ENCODE measurements at places on chromosomes 7 and 10. TPM values are rescaled to one million over a fixed set of nuclear protein-coding genes. Genes with fewer than 3 reads are reported as not detected.

The GPR85 gene
- 7.2 TPM for total RNA-seq

The SLC13A1 gene
- total RNA-seq = not detected

The UBTD1 gene
- total RNA-seq = 32.7 TPM

GRCh38 chr10:47299611-47300428 lies at the start of gene GDF10:
TSS of gene GDF10 (plus strand) at chr10:47300197. CDS start at chr10:47300652, 455 bp downstream.
- H3K4me3 ChIP-seq = no peak within 1 kb of the TSS
- H3K36me3 ChIP-seq = no peaks in the 10 kb centered on the region
- H3K27ac ChIP-seq = no peak within 1 kb of the TSS
- no peak for DNase-seq
- H3K4me1 ChIP-seq = no peaks in the 10 kb centered on the region
- H3K27me3 ChIP-seq = peaks cover 79% of the 10 kb centered on the region

The ADAP1 gene
- total RNA-seq = 2.2 TPM

- peaks cover 26% of the 10 kb centered on the region for H3K4me1 ChIP-seq
- peak; percentile 58 for DNase-seq
- peak overlapping the region; percentile 76 for H3K27ac ChIP-seq
- H3K27me3 ChIP-seq = no peaks in the 10 kb centered on the region
- peak overlapping the region; percentile 95 for H3K4me3 ChIP-seq
- H3K36me3 ChIP-seq = peaks cover 3% of the 10 kb centered on the region
Observed at GRCh38 chr7:135976312-135977006, 700 bp downstream of the MTPN start.

- H3K4me1 ChIP-seq = no peaks in the 10 kb centered on the region
- no peaks in the 10 kb centered on the region for H3K36me3 ChIP-seq
- no peak overlapping the region for H3K4me3 ChIP-seq
- peak; percentile 64 for DNase-seq
- H3K27me3 ChIP-seq = no peaks in the 10 kb centered on the region
Observed at GRCh38 chr7:75813084-75813483, 522 bp downstream of the CCL24 start.

The SPDYE16 gene
- 0.36 TPM for total RNA-seq

- peak overlapping the region; percentile 56 for H3K4me3 ChIP-seq
- peaks cover 3% of the 10 kb centered on the region for H3K36me3 ChIP-seq
- H3K4me1 ChIP-seq = peaks cover 51% of the 10 kb centered on the region
- H3K27ac ChIP-seq = peak overlapping the region; percentile 95
- H3K27me3 ChIP-seq = no peaks in the 10 kb centered on the region
Observed at GRCh38 chr7:2757904-2758672, 70.1 kb downstream of the AMZ1 start.

The SERPINE1 gene
- total RNA-seq = 278 TPM

The GATA3 gene
- not detected for total RNA-seq

DNA sequence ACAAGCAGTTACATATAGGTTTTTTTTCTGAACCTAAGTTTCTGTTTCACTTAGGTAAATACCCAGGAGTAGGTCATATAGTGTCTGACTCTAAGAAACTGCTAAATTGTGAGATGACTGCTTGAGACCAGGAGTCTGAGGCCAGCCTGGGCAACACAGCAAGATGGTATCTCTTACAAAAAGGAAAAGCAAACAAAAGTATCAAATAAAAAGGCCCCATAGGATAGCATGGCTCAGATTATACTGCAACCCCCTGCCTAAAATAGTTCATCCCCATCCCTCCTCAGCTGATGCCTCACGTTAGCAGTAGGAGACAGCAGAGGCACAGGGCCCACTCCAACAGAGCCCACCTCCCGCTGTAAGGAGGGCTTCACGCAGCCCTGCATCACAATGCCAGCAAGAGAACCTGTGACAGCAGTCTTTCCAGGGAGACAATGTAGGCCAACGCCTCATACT lies 90.3 kb downstream of the SRPK2 start:
- H3K27ac ChIP-seq = no peak overlapping the region
- H3K27me3 ChIP-seq = no peaks in the 10 kb centered on the region
- H3K4me3 ChIP-seq = no peak overlapping the region
- no peak for DNase-seq
- no peaks in the 10 kb centered on the region for H3K4me1 ChIP-seq
- no peaks in the 10 kb centered on the region for H3K36me3 ChIP-seq

GRCh38 chr7:115178835-115179234 lies 256.9 kb downstream of the MDFIC start:
- no peaks in the 10 kb centered on the region for H3K4me1 ChIP-seq
- no peak overlapping the region for H3K27ac ChIP-seq
- DNase-seq = no peak
- no peaks in the 10 kb centered on the region for H3K36me3 ChIP-seq
- H3K4me3 ChIP-seq = no peak overlapping the region

DNA sequence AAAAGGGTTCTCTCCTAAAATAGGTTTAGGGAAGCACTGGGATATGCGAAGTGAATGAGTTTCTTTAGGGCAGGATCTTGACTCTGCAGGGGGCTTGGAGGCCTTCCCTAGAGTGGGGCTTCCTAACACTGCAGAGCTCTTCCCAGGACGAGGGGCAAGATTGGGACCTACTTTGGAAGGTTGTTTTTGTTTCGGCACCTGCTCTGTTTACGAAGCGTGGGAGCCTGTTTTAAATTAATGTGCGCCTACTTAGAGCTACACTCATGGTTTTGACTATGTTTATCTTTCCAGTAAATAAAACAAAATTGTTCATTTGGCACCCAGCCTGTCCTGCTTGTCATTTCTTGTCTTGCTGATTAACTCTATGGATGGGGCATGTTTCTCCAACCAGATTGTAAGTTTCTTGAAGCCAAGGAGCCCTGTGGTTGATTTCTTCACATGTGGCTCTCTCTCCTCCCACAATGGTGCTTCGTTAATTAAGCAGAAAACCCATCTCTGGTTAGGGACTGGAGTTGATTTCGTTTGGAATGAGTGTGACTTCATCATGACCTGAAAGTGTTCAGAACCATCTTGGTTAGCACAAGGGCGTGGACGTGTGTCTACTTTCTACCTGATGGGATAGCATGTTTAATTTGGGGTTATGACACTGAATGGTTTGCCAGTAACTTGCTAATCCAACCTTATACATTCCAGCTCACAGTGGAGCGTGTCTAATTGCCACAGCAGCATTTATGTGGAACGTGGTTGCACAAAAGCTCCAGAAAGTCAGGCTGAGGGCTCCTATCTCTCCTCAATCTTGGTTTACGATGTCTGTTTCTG lies 98.1 kb downstream of the TCF7L2 start:
- H3K4me3 ChIP-seq = no peak overlapping the region
- DNase-seq = no peak
- peaks cover 59% of the 10 kb centered on the region for H3K4me1 ChIP-seq
- H3K27ac ChIP-seq = no peak overlapping the region

The TMEM229A gene
- total RNA-seq = not detected

DNA sequence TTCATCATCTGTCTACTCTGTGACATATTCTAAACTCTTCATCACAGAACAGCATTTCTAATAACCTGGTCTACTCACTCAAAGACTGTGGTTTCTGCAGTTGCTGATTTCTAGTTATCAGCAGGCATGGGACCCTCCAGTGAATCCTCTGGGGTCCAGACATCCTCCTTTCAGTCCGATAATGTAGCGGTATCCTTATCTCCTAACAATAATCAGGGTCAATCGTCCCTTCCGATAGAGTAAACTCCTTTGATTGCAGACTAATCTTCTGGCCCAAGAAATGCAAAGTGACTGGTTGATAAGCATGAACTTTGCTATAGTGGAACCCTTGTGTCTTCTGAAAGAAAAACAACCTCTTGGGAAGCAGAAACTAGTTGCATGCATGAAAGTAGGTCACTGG lies 1209.8 kb upstream of the CELF2 start:
- no peaks in the 10 kb centered on the region for H3K4me1 ChIP-seq
- H3K27ac ChIP-seq = no peak overlapping the region
- H3K27me3 ChIP-seq = no peaks in the 10 kb centered on the region
- H3K4me3 ChIP-seq = no peak overlapping the region

- H3K27me3 ChIP-seq = peaks cover 2% of the 10 kb centered on the region
- no peaks in the 10 kb centered on the region for H3K36me3 ChIP-seq
- no peak overlapping the region for H3K27ac ChIP-seq
- H3K4me3 ChIP-seq = no peak overlapping the region
- DNase-seq = no peak
- H3K4me1 ChIP-seq = peaks cover 5% of the 10 kb centered on the region
Observed at GRCh38 chr10:11720260-11720741, 21.9 kb upstream of the ECHDC3 start.

- H3K4me3 ChIP-seq = no peak overlapping the region
- H3K36me3 ChIP-seq = no peaks in the 10 kb centered on the region
- no peak for DNase-seq
- H3K4me1 ChIP-seq = no peaks in the 10 kb centered on the region
- no peak overlapping the region for H3K27ac ChIP-seq
- no peaks in the 10 kb centered on the region for H3K27me3 ChIP-seq
Observed at GRCh38 chr10:23325132-23325531, 19.5 kb downstream of the C10orf67 start.

The MPLKIP gene
- total RNA-seq = 8.0 TPM

The CTAGE8 gene
- total RNA-seq = 2.4 TPM

The AMZ1 gene
- 2.5 TPM for total RNA-seq

The RSU1 gene
- 100 TPM for total RNA-seq

DNA sequence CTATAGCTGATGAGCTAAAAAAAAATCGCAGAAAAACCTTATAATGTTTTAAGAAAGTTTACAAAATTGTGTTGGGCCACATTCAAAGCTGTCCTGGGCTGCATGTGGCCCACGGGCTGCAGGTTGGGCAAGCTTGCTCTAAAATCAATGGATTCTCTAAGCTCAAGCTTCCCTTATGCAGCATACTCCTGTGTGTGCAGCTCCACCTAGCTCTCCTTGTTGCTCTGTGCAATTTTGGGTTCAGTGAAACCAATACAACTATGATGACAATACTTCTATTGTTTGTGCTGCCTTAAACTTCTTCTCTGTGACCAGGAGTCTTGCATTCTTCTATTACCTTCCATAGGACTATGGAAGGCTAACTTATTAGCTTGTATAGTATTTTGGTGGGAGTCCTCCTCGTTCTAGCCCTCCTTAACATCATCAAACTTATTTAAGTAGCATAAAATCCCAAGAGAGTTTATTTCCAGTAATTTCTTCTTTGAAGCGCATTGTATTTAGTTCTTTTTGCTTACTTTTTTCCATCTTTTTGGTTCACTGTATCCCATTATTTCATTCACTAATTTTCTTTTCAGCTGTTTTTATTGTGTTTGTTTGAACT lies 170.9 kb upstream of the SMIM30 start:
- H3K27me3 ChIP-seq = no peaks in the 10 kb centered on the region
- no peak overlapping the region for H3K27ac ChIP-seq
- peaks cover 5% of the 10 kb centered on the region for H3K4me1 ChIP-seq
- DNase-seq = no peak
- H3K4me3 ChIP-seq = no peak overlapping the region
- no peaks in the 10 kb centered on the region for H3K36me3 ChIP-seq

GRCh38 chr10:62079885-62080559 lies 178.5 kb downstream of the ARID5B start:
- DNase-seq = no peak
- H3K4me1 ChIP-seq = peaks cover 87% of the 10 kb centered on the region
- H3K27ac ChIP-seq = no peak overlapping the region
- H3K27me3 ChIP-seq = no peaks in the 10 kb centered on the region

The TMEM270 gene
- not detected for total RNA-seq

DNA sequence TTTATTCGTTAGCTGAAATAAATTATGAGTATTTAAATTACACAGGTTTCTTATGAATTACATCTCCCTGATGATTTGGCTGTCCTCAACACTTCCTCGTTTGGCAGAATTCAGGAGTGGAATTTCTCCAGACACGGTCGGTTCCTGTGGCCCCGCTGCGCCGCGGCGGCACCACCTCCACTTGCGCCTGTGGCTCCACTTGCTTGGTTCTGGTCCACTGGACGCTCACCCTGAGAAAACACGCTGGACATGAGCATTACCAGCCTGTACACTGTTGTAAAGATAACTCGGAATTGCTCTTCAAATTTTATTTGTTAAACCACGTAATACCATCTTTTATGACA lies 85.3 kb downstream of the ZNF33B start:
- no peaks in the 10 kb centered on the region for H3K27me3 ChIP-seq
- no peaks in the 10 kb centered on the region for H3K36me3 ChIP-seq
- H3K4me3 ChIP-seq = peak overlapping the region; percentile 89
- H3K4me1 ChIP-seq = peaks cover 7% of the 10 kb centered on the region
- H3K27ac ChIP-seq = no peak overlapping the region
- no peak for DNase-seq

DNA sequence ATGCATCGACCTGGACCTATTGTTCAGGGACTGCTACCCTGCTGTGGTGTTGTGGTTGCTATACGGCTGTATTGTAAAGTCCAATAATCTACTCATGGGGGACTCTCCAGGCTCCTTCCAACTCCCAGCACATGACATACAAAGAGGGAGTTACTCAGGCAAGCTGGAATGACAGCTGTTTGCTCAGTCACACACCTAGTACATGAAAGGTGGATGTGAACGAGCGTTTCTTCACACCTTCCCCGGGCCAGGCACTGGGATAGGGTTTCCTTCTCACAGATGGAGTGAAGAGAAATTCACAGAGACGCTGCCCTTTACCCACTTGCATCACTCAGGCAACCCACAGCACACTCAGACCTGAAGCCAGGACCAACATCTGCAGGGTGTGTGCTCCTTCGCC lies 215.7 kb downstream of the TNS3 start:
- peaks cover 12% of the 10 kb centered on the region for H3K4me1 ChIP-seq
- no peak overlapping the region for H3K4me3 ChIP-seq
- H3K36me3 ChIP-seq = peaks cover 18% of the 10 kb centered on the region
- H3K27ac ChIP-seq = no peak overlapping the region

The OR2A42 gene
- not detected for total RNA-seq

DNA sequence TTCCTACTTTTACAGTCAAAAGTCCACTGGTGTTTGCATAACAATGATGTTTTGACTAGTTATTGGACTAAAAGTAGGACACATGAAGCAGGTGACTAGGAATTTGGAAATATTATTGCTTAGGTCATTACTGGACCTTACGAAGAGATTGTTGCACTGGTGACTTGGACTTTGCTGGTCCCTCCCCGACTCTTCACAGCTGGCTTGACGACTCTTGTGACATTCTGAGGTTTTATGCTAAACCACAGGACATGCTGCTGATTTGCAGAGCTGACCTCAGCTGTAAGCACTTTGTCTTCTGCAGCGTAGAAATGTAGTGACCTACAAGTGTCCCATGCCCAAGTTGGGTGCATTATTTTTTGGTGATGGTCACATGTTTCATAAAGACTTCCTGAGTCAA lies 21.9 kb downstream of the PCBD1 start:
- no peak overlapping the region for H3K4me3 ChIP-seq
- peaks cover 16% of the 10 kb centered on the region for H3K36me3 ChIP-seq
- H3K4me1 ChIP-seq = no peaks in the 10 kb centered on the region
- H3K27ac ChIP-seq = no peak overlapping the region
